ENCODE measurements at places on chromosomes 3 and 15. TPM values are rescaled to one million over a fixed set of nuclear protein-coding genes. Genes with fewer than 3 reads are reported as not detected.

- no peak for DNase-seq
- H3K27ac ChIP-seq = no peak overlapping the region
- no peaks in the 10 kb centered on the region for H3K36me3 ChIP-seq
Observed at GRCh38 chr3:194280777-194281176, 70.4 kb downstream of the CPN2 start.

GRCh38 chr3:99862208-99862607 is 44.5 kb downstream of the CMSS1 start:
- H3K4me3 ChIP-seq = no peak overlapping the region
- H3K27ac ChIP-seq = no peak overlapping the region
- H3K36me3 ChIP-seq = peaks cover 20% of the 10 kb centered on the region
- DNase-seq = no peak

DNA sequence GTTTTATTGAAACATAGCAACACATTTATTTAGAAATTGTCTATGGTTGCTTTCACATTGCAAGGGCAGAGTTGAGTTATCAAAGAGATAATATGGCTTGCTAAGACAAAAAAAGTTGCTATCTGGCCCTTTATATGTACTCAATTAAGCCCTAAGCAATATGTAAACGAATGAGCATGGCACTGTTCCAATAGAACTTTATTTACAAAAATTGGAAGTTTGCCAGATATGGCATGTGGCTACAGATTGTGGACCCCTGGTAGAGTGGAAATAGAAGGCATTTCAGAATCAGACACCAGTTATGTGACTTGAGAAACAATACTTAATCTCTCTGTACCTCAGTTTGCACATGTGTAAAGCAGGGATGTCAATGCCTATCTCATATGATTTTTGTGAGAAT is 515.6 kb upstream of the SGO1 start:
- no peaks in the 10 kb centered on the region for H3K36me3 ChIP-seq
- no peak overlapping the region for H3K27ac ChIP-seq
- DNase-seq = no peak
- H3K27me3 ChIP-seq = no peaks in the 10 kb centered on the region

- no peak overlapping the region for H3K27ac ChIP-seq
- no peak for DNase-seq
- H3K4me3 ChIP-seq = no peak overlapping the region
- H3K27me3 ChIP-seq = peaks cover 5% of the 10 kb centered on the region
Observed at GRCh38 chr3:11185564-11186317, 31.4 kb downstream of the HRH1 start.

DNA sequence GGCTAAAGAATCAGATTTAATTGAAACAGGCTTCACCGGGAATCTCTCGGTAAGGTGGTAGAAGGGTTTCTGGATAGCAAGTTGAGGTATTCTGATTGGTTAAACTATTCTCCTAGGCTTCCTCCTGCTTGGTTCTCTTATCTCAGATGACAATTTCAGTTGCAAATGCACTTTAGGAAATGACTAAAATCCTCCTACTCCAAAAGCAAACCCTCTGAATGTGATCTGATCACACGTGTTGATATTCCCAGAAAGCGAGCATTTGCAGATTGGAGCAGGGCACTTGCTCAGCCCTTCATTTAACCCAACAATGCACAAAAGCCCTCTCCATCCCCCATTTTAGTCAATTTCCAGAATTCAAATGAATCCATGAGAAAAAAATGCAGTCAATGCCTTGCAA is 55.6 kb upstream of the ICE2 start:
- no peak overlapping the region for H3K4me3 ChIP-seq
- H3K36me3 ChIP-seq = peaks cover 1% of the 10 kb centered on the region
- H3K27me3 ChIP-seq = no peaks in the 10 kb centered on the region
- no peak overlapping the region for H3K27ac ChIP-seq

GRCh38 chr15:31358957-31359701 is 32.5 kb downstream of the KLF13 start:
- H3K27me3 ChIP-seq = no peaks in the 10 kb centered on the region
- no peak overlapping the region for H3K27ac ChIP-seq
- no peak for DNase-seq
- H3K4me3 ChIP-seq = no peak overlapping the region

DNA sequence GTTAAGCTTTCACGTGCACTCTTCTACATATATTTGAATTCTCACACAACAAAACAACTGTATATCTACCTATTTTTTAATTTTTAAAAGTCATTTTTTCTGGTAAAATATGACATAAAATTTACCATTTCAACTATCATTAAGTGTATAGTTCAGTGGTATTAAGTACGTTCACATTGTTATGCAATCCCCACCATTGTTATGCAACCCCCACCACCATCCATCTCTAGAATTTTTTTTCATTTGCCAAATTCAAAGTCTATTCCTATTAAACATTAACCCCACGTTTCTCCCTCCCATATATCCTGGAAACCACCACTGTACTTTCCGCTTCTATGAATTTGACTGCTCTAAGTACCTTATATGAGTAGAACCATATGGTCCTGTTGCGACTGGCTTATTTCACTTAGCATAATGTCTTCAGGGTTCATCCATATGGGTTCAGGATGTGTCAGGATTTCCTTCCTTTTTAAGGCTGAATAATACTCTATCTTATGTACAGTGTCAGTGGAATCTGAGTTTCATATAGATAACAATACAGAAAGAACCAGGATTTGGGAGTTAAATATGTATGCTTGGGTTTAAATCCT is 279.2 kb downstream of the DOCK3 start:
- H3K4me3 ChIP-seq = no peak overlapping the region
- DNase-seq = no peak
- no peak overlapping the region for H3K27ac ChIP-seq
- H3K36me3 ChIP-seq = no peaks in the 10 kb centered on the region

DNA sequence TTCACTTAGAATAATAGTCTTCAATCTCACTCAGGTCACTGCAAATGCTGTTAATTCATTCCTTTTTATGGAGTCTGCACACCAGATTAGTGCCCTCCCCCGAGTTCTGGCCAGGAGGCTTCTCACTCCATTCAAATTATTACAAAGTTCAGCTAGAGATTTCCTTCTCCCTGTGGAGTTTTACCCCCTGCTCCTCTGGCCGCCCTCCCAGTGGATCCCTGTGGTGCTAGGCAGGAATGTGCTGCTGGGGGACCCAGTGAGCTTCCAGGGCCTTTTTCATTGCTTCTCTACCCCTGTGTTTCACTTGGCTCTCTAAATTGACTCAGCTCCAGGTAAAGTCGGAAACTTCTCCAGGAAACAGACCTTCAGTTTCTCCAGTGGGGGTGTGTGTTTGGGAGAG is 42.7 kb upstream of the CD200R1L start:
- no peak for DNase-seq
- H3K36me3 ChIP-seq = peaks cover 1% of the 10 kb centered on the region
- no peak overlapping the region for H3K4me3 ChIP-seq
- peaks cover 2% of the 10 kb centered on the region for H3K4me1 ChIP-seq

DNA sequence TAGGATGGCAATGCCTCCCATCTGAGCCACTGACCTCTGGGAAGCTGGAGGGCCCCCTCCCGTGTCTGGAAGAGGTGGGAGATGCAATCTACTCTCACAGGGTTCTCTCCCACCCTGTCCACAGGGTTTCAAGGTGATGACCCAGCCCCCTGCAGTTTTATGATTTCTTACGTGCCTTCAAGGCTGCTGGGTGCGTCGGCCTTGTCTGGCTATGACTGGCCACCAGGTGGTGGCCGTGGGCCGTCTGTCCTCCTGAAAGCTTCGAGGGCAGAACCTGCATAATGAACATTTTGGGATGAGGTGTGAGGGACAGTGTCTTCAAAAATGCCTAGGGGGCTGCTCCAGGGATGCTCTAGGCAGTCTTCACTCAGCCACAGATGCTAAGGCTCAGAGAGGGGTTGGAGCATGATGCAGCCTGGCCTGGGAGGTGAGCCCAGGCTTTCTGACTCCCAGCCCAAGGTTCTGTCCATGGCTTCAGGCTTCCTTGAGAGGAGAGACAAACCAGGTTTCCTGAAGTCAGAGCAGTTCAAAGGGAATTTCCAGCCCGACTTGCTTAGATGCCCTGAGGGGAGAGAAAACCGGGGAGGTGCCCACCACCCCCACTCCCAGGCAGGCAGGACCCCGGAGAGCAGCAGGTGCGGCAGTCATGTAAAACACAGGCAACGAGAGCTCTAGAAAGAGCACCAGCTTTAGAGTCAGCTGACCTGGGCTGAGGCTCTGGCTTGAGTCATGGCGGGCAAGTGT is 18.7 kb downstream of the ISG20 start:
- no peak overlapping the region for H3K27ac ChIP-seq
- H3K27me3 ChIP-seq = peaks cover 12% of the 10 kb centered on the region
- H3K4me3 ChIP-seq = no peak overlapping the region
- no peaks in the 10 kb centered on the region for H3K36me3 ChIP-seq

- peaks cover 19% of the 10 kb centered on the region for H3K4me1 ChIP-seq
- peak overlapping the region; percentile 90 for H3K4me3 ChIP-seq
- peak; percentile 41 for DNase-seq
- peaks cover 6% of the 10 kb centered on the region for H3K27me3 ChIP-seq
Observed at GRCh38 chr15:78810362-78811123, 721 bp downstream of the ADAMTS7 start.

DNA sequence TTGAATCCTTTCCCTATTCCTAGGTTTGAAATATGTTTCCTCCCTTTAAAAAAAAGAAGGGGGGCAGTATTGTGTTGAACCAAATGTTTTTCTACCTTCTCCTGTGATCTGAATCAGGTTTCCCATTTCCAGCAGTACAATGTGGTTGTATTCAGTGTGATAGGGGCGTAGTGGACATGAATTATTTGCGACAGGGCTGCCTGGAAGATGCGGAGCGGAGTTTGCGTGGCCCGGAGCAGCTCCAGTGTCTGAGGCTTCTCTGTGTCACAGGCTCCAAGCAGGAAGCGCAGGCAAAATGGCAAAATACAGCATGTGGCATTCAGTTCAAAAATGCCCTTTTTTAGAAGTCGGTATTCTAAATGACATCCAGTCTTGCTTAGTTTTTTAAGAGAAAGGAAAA is 154.4 kb downstream of the PGPEP1L start:
- H3K36me3 ChIP-seq = no peaks in the 10 kb centered on the region
- no peaks in the 10 kb centered on the region for H3K27me3 ChIP-seq
- DNase-seq = peak; percentile 55
- H3K4me3 ChIP-seq = peak overlapping the region; percentile 88

DNA sequence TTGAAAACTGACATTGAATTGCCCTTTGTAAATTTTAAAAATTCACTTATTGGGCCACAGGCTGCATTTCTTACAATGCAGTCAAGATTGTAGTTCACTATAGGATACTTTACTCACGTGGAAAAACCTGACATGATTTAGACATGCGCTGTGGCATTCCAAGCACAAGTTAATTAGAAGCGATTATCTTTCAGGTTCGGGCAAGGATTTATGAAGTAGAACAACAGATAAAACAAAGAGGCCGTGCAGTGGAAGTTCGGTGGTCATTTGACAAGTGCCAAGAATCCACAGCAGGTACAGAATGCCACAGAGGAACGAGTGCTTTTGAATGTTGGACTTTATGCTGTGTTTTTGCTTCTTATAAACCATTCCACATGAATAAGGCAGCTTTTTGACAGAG is 37.8 kb downstream of the GPR171 start:
- no peaks in the 10 kb centered on the region for H3K27me3 ChIP-seq
- H3K4me1 ChIP-seq = no peaks in the 10 kb centered on the region
- no peak for DNase-seq
- no peak overlapping the region for H3K4me3 ChIP-seq
- no peak overlapping the region for H3K27ac ChIP-seq

GRCh38 chr3:188008582-188009213 is 145.3 kb upstream of the LPP start:
- no peak overlapping the region for H3K27ac ChIP-seq
- no peaks in the 10 kb centered on the region for H3K36me3 ChIP-seq
- peaks cover 10% of the 10 kb centered on the region for H3K4me1 ChIP-seq
- no peak overlapping the region for H3K4me3 ChIP-seq
- no peak for DNase-seq

DNA sequence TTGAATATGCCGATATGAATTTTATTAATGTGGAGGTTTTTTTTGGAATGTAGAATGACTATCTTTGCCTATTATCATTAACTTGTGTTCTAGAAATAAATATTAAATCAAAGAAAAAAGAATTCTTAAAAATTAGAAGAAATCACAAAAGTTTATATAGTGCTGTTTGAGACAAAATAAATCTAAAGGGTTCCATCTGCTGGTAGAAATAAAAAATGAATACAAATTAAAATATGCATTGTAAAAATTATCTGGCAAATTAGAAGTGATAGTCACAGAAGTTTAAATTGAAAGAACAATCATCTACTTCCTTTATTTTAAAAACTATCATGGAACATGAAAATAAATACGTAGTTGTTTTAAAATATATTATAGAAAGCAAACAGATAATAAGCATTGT is 22.7 kb upstream of the ZBTB20 start:
- DNase-seq = no peak
- H3K27ac ChIP-seq = no peak overlapping the region
- no peaks in the 10 kb centered on the region for H3K27me3 ChIP-seq
- H3K4me1 ChIP-seq = no peaks in the 10 kb centered on the region
- H3K36me3 ChIP-seq = no peaks in the 10 kb centered on the region

GRCh38 chr15:64151727-64152506 is at the start of gene SNX22:
Gene SNX22, plus strand, starts transcription at chr15:64151731. Its CDS starts 45 bp downstream, at chr15:64151776.
- H3K36me3 ChIP-seq = peaks cover 5% of the 10 kb centered on the region
- DNase-seq = peak; percentile 25
- H3K4me3 ChIP-seq = peak within 1 kb of the TSS; percentile 72
- H3K27me3 ChIP-seq = peaks cover 26% of the 10 kb centered on the region
- H3K27ac ChIP-seq = peak within 1 kb of the TSS; percentile 16

GRCh38 chr3:102400766-102401165 is 34.0 kb upstream of the ZPLD1 start:
- no peaks in the 10 kb centered on the region for H3K4me1 ChIP-seq
- DNase-seq = no peak
- no peak overlapping the region for H3K27ac ChIP-seq
- H3K36me3 ChIP-seq = no peaks in the 10 kb centered on the region
- no peaks in the 10 kb centered on the region for H3K27me3 ChIP-seq

DNA sequence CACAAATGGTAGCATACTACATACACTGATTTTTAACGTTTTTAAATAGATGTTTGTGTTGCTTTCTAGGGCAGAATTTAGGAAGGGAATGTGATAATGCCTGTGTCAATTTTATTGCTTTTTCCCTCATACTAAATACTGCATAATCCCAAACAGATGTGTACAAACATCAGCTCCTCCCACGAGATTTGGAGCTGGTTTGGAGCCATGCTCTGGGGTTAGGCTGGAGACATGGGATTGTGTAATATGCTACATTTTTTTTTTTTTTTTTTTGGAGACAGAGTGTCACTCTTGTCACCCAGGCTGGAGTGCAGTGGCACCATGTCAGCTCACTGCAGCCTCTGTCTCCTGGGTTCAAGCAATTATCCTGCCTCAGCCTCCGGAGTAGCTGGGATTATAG is 80.1 kb downstream of the EBLN2 start:
- H3K36me3 ChIP-seq = no peaks in the 10 kb centered on the region
- peaks cover 7% of the 10 kb centered on the region for H3K4me1 ChIP-seq
- no peak overlapping the region for H3K27ac ChIP-seq
- peaks cover 6% of the 10 kb centered on the region for H3K27me3 ChIP-seq

LOXL1 gene
- 17.1 TPM for total RNA-seq

GOLGA6B gene
- not detected for total RNA-seq

NR2E3 gene
- not detected for total RNA-seq

APH1B gene
- total RNA-seq = 19.8 TPM

SLC51B gene
- total RNA-seq = not detected

GHSR gene
- not detected for total RNA-seq

GREM1 gene
- total RNA-seq = 0.17 TPM

IL17RE gene
- total RNA-seq = 4.9 TPM

MORC1 gene
- total RNA-seq = not detected

IL17RD gene
- total RNA-seq = 30.4 TPM

BLM gene
- 19.6 TPM for total RNA-seq

COMMD2 gene
- 60.8 TPM for total RNA-seq

TNNC1 gene
- 3.6 TPM for total RNA-seq

Data from progenitor cell of endocrine pancreas (in vitro differentiated cells).